ENCODE measurements at places on chromosomes 3 and 15. TPM values are rescaled to one million over a fixed set of nuclear protein-coding genes. Genes with fewer than 3 reads are reported as not detected.
A peak's percentile ranks its signal among the peaks of the same experiment; 100 is the strongest.

GRCh38 chr3:176872771-176873209, 324.5 kb downstream of the TBL1XR1 start:
- DNase-seq, result peak; percentile 61
- H3K27me3 ChIP-seq, result no peaks in the 10 kb centered on the region
- no peak overlapping the region for H3K27ac ChIP-seq
- H3K4me1 ChIP-seq, result no peaks in the 10 kb centered on the region
- H3K4me3 ChIP-seq, result no peak overlapping the region

- no peak overlapping the region for H3K4me3 ChIP-seq
- no peaks in the 10 kb centered on the region for H3K36me3 ChIP-seq
- no peak overlapping the region for H3K27ac ChIP-seq
- DNase-seq, result no peak
- H3K27me3 ChIP-seq, result no peaks in the 10 kb centered on the region
Observed at GRCh38 chr3:133992381-133992780, 37.3 kb downstream of the SLCO2A1 start.

GRCh38 chr3:158845765-158846350, 44.0 kb downstream of the MFSD1 start:
- no peaks in the 10 kb centered on the region for H3K36me3 ChIP-seq
- H3K27me3 ChIP-seq, result no peaks in the 10 kb centered on the region
- DNase-seq, result peak; percentile 30

DNA sequence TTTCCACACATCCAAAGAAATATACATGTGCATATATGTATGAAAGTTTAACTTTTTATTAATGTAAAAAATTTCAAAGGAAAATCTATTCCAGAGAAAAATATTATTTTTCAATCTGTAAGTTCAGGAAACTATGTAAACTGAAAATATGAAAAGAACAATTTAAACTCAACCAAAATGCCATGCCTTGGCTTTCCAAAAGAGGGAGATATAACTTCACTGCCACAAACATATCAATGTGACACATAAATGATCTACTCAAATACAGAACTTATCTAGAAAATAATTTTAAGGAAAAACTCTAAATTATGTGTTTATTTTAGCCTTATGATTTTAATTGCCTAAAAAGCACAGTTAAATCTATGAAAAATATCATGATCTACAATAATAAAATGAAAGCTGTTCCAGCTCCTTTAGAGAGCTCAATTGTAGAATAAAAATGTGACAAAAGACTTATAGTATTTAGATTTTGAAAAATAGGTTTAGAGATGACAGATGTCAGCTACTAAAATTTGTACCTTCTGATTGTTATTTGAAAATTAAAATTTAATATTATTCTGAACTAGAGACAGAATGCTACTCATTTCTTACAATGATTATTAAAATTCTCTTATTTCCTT, 94.8 kb downstream of the GBE1 start:
- H3K27me3 ChIP-seq, result no peaks in the 10 kb centered on the region
- H3K4me3 ChIP-seq, result no peak overlapping the region
- peak; percentile 60 for DNase-seq
- no peak overlapping the region for H3K27ac ChIP-seq

The CD86 gene
- not detected for total RNA-seq

DNA sequence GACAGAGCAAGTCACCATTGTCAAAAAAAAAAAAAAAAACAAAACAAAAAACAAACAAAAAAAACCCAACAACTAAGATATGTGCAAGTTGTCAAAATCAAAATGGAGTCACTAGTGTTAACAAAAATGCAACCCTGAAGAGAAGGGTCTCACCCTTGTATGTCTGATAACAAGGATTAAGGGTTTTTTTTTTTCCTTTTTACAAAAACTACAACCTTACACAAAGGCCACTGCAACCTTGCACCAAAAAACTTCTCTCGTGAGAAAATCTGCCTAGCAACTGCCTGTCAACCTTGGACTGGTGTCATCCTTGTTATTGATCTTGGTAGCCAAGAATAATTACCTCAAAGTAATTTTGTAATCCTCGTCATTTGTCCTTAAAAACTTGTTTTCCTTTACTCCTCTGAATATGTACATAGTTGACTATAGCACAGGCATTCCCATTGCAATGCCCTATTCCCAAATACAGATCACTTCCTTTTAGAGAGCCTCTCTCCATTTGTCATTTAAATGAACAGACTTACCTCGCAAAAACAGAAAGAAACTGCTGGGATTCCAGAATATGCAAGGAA, 24.0 kb downstream of the TFRC start:
- H3K27ac ChIP-seq, result no peak overlapping the region
- H3K4me1 ChIP-seq, result no peaks in the 10 kb centered on the region
- H3K27me3 ChIP-seq, result no peaks in the 10 kb centered on the region
- H3K4me3 ChIP-seq, result no peak overlapping the region
- H3K36me3 ChIP-seq, result peaks cover 17% of the 10 kb centered on the region

- H3K4me1 ChIP-seq, result no peaks in the 10 kb centered on the region
- H3K4me3 ChIP-seq, result no peak overlapping the region
- peak; percentile 24 for DNase-seq
- H3K36me3 ChIP-seq, result no peaks in the 10 kb centered on the region
Observed at GRCh38 chr3:134754768-134755559, 40.1 kb upstream of the EPHB1 start.

DNA sequence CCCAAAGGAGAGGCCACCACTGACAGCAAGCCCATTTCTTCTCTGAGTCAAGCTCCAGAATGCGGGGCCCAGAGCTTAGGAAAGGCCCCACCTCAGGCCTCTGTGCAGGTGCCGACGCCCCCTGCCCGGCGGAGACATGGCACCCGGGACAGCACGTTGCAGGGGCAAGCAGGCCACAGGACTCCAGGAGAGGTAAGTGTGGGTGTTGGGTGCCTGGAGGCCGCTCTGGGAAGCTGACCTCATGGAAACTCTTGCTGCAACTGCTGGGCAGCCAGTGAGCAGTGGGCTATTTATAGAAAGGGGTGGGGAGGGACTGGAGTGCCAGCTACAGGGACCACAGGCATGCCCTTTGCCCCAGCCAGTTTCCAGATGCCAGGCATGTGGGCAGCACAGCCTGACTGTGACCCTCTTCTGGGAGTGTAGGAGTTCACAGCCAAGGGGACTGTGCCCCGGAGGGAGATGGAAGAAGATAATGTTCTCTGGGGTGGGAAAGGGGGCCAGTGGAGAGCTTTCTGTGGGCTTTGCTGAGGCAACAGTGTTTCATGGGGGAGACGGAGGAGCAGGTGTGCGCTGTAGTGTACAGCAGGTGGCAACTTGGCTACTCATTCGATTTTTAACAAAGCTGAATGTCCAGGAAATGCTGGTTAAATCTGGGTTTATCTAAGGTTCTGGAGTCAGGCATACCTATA, 23.7 kb downstream of the ALPK3 start:
- no peak overlapping the region for H3K27ac ChIP-seq
- H3K27me3 ChIP-seq, result no peaks in the 10 kb centered on the region
- no peak overlapping the region for H3K4me3 ChIP-seq
- no peaks in the 10 kb centered on the region for H3K36me3 ChIP-seq
- DNase-seq, result peak; percentile 28

DNA sequence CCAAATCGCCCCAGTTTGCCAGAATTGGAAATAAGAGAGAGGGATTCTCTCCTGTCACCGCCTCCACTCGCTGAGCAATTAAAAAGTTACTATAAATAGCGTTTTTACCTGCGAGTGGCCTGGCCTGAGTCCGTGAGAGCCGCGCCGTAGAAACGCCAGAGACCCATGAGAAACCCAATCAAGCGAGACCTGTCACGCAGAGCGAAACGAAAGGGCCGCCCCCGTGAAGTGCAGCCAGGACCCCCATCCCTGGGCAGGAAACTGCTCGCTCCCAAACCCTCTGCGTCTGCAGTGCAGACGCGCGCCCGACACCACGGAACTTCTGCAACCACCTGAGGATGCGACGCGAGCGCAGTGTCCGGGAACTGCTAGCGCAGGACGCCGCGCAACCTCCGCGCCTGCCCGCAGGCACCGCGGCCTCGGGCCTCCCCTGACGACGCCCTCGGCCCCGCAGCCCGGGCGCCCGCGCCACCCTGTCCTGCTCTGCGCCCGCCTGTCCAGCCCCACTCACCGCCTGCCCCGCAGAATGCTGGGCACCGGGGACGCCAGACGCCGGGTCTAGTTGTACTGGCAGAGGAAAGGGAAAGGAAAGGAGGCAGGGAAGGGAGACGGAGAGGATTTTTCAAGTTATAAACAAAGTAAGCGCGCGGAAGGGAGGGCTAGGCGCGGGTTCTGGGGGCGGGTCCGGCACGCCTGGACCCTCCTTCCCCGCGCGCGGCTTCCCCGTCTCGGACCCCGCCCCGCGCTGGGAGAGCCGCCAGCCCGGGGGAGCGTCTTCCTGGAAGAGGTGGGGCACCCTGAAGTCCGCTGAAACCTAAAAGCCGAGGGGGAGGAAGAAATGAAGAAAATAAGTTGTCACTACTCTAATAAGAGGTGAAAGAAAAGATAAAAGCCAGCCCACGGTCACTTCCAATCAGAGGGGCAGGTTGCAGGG, at the start of gene PLSCR4:
TSS of gene PLSCR4 (minus strand) at position 657 of the 934 bp plus-strand sequence. CDS start 29,034 bp downstream, outside the sequence.
- H3K4me3 ChIP-seq, result peak within 1 kb of the TSS; percentile 94
- H3K4me1 ChIP-seq, result peaks cover 36% of the 10 kb centered on the region
- DNase-seq, result peak; percentile 93
- H3K27me3 ChIP-seq, result no peaks in the 10 kb centered on the region

DNA sequence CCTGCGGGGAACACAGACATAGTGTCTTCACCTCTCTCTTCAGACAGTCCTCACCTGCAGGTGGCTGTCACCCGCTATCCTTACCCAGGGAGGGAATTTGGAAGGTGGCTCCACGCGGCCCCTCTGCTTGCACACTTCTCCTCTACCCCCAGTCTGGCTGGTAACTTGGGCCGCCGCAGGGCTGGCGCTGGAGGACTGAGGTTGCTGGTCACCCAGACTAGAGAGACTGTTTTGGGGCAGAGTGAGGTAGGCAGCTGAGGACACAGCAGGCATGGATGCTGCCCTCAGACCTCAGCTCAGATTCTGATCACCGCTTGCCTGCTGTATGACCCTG, 12.6 kb upstream of the IQSEC1 start:
- no peak for DNase-seq
- H3K27ac ChIP-seq, result no peak overlapping the region
- no peaks in the 10 kb centered on the region for H3K27me3 ChIP-seq

DNA sequence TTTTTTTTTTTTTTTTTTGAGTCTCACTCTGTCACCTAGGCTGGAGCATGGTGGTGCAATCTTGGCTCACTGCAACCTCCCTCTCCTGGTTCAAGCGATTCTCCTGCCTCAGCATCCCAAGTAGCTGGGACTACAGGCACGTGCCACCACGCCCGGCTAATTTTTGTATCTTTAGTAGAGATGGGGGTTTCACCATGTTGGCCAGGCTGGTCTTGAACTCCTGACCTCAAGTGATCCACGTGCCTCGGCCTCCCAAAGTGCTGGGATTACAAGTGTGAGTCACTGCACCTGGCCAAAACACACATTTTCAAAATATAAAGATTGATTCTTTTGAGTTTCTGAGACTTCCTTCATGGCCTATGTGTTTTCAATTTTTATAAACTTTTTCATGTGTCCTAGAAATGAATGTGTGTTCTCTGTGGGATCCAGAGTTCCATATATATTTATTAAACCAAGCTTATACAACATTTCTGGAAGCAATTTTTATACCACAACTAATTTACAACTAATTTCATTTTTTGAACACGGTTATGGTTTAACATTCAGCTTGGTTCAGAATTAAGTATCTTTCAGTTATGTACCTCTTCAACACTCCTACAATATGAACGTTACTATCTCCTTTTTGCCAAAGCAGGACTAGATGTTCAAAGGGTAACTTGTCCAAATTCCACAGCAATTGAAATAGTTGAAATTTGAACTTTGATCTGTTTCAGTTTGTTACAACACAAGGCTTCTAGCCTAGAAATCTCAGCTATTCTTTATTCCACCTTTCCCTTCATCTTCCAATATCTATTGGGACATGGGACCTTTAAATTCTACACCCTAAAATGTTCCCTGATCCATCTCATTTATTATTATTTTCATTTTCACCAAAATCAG, 1.5 kb downstream of the ACAD11 start:
- no peaks in the 10 kb centered on the region for H3K36me3 ChIP-seq
- no peak overlapping the region for H3K27ac ChIP-seq
- H3K27me3 ChIP-seq, result no peaks in the 10 kb centered on the region
- H3K4me3 ChIP-seq, result no peak overlapping the region
- no peak for DNase-seq

DNA sequence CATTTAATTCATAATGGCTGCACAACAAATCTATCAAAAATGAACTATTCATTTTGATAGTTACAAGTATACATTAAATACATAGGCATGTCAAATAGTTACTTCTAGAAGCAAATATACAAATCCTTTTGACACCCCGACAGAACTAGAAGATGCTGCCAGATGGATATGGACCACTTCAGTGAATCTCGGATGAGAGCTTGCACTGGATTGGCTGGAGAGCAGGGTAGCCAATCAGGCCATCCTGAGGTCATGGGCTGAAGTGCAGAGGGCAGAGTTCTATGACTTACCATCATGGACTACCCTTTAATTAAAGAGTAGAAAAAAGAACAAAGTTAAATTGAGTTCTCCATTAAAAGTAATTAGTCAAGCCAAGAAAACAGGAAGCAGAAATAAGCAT, 8.3 kb downstream of the CCNL1 start:
- no peaks in the 10 kb centered on the region for H3K27me3 ChIP-seq
- H3K36me3 ChIP-seq, result peaks cover 27% of the 10 kb centered on the region
- peaks cover 18% of the 10 kb centered on the region for H3K4me1 ChIP-seq

The TJP1 gene
- 128 TPM for total RNA-seq

- no peaks in the 10 kb centered on the region for H3K4me1 ChIP-seq
- H3K27me3 ChIP-seq, result no peaks in the 10 kb centered on the region
- no peak overlapping the region for H3K27ac ChIP-seq
Observed at GRCh38 chr3:118244761-118245160, 789.9 kb downstream of the IGSF11 start.

GRCh38 chr3:45715945-45716344, 26.7 kb downstream of the SACM1L start:
- no peaks in the 10 kb centered on the region for H3K27me3 ChIP-seq
- H3K4me3 ChIP-seq, result no peak overlapping the region
- H3K36me3 ChIP-seq, result peaks cover 9% of the 10 kb centered on the region
- H3K27ac ChIP-seq, result no peak overlapping the region
- no peak for DNase-seq

The BCL6 gene
- 9.6 TPM for total RNA-seq

The IGSF11 gene
- not detected for total RNA-seq

DNA sequence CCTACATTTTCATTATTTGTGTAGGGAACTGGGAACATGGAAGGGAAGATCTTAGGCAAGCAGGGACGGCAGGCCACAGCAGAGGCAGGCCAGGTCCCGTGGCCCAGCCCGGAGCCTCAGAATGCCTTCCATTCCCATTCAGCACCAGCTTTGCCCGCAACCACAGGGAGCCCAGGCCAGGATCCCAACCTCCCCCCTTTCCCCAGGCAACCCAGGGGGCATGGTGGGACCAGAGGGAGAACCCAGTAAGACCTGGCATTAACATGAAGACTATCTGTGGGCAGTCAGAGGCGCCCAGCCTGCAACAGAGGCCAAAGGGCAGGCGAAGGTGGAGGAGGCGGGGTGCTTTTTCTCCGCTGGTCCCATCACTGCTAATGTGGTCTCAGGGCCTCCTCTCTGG, 135.6 kb downstream of the TPRA1 start:
- DNase-seq, result no peak
- peaks cover 34% of the 10 kb centered on the region for H3K27me3 ChIP-seq
